ENCODE measurements at places on chromosomes 2 and 18.

GRCh38 chr18:13558790-13559189, 167.6 kb downstream of the FAM210A start:
- DNase-seq, result no peak

DNA sequence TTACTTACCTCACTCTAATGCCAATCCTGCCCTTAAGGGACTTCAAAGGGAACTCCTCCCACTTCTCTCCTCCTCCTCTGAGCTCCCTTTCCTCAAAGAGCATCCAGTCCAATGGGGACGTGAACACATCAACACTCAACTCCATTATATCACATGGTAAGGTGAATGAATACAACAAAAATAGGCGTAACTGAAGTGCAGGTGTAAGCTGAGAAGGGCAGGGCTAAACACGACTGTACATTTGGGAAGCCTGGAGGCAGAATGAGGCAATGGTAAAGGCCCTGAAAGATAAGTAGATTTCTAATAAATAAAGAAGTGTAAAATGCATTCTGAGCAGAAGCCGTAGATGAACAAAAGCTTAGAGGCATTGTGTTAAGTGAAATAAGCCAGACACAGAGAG, 226.1 kb upstream of the TRIB2 start:
- DNase-seq, result no peak

- no peak for DNase-seq
Measured at GRCh38 chr2:100803334-100803733, 16.6 kb upstream of the NPAS2 start.

GRCh38 chr18:58787536-58788149, 77.0 kb upstream of the ZNF532 start:
- DNase-seq, result no peak

GRCh38 chr2:50840341-50841124, 191.4 kb downstream of the NRXN1 start:
- no peak for DNase-seq

- DNase-seq, result no peak
Measured at GRCh38 chr2:52919673-52920072, 847.9 kb upstream of the CHAC2 start.

DNA sequence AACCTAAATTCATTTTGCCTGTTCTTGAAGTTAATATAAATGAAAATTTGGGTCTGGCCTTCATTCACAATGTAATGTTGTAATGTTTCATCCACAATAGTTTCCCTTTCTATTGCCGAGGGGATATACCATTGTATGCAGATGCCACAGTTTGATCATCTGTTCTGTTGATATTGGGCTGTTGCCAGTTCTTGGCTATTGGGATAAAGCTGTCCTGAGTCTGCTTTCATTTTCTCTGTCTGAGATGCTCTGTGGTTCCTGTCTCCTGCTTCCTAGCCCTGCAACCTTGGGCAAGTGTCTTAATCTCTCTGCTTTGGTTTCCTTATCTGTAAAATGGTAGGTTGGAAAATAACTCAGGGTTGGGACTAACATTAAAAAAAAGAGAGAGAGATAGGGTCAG, 25.2 kb downstream of the B3GNT2 start:
- no peak for DNase-seq

GRCh38 chr2:127582863-127583861, 47.7 kb downstream of the MYO7B start:
- DNase-seq, result no peak

GRCh38 chr18:21550510-21550970, 50.0 kb downstream of the ESCO1 start:
- no peak for DNase-seq

- no peak for DNase-seq
Measured at GRCh38 chr18:3720159-3720558, 270.2 kb downstream of the TGIF1 start.

DNA sequence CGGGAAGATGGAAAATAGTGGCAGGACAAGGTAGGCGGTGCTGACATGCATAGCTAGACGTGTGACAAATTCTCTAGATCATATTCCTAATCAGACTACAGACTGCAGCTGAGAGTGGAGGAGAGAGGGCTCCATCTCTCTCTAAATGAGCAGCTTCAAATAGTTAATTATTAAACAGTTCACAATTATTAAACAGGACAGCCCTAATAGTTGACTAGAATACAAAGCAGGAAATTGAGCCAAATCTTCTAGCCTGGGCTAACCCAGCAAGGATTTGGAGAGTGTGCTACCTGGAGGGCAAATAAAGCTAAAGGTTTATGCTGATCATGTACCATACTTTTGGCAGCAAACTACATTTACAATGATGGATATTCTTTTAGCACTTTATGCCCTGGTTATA, 54.4 kb upstream of the CWC22 start:
- no peak for DNase-seq

GRCh38 chr2:28063492-28063962, 173.0 kb downstream of the BABAM2 start:
- no peak for DNase-seq
